ENCODE measurements at places on chromosomes 13 and 19. TPM values are rescaled to one million over a fixed set of nuclear protein-coding genes. Genes with fewer than 3 reads are reported as not detected.
A peak's percentile ranks its signal among the peaks of the same experiment; 100 is the strongest.

- peak; percentile 64 for DNase-seq
These were observed 2823.7 kb upstream of the PCDH20 start for GRCh38 chr13:64239372-64239771.

DNA sequence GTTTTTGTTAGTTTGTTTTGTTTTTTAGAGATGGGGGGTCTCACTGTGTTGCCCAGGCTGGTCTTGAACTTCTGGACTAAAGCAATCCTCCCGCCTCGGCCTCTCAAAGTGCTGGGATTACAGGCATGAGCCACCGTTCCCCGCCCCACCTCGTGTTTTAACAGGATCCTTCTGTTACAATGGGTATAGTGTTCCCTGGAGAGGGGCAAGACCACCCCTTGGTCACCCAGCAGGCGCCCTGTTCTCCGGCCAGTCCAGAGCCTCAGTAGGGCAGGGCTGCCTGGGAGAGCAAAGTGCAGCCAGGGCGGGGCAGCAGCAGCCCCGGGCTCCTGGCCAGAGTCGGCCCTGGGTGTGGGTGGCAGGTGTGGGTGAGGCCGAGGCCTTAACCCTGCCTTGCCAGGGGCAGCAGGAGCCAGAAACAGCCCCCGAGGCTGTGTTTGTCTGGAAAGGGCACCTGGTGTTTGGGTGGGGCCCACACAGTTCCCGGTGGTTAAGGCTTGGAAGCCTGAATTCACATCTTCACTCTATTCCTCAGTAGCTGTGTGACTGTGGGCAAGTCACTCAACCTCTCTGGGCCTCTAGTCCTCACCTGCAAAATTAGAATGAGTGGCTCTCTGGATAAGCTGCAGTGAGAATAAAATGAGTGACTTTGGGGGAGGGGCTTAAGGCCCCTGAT, 7.2 kb downstream of the VASP start:
- DNase-seq: no peak

DNA sequence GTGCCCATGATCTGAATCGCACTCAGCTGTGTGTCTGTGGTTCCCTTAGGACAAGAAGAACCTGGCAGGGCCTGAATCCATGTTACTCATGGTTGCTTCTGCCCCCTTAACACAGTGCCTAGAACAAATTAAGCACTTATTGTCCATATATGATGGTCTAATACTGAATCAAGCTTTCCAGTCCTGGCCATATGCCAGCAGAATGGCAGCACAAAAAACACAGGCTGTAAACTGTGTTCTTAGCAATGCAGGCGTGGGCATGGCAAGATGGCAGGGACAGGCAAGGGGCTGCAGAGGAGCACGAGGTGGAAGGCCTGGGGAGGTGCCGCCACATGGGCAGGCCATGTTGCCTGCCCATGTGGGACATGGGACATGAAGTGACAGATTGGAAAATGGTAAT, 68.2 kb downstream of the LATS2 start:
- DNase-seq: no peak

- DNase-seq: no peak
These were observed 952.0 kb downstream of the SLITRK5 start for GRCh38 chr13:88623150-88623549.

GRCh38 chr19:55535173-55535964, 1.6 kb downstream of the SBK2 start:
- no peak for DNase-seq

DNA sequence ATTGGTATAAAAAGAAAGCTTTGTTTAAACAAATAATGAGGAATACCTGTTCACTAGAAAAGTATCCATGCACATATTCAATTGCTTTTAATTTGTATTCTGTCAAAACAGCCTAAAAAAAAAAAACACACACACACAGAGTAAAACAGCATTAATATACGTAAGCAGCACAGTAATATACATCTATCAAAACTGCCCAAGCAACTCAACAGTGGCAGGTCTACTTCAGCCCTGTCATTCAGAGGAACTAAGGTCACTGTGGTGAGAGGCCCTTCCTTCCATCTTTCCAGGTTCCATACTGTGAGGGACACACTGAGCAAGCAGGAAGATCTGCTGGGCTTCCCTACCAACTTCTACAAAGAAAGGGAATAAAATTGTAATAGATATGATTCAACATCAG, 3.8 kb downstream of the PROSER1 start:
- no peak for DNase-seq

The PARP4 gene
- 71.7 TPM for total RNA-seq

The ELSPBP1 gene
- total RNA-seq: not detected

The ZNF610 gene
- total RNA-seq: 0.97 TPM

The CYP2A13 gene
- total RNA-seq: not detected

Measured in endothelial cell of umbilical vein (primary cell).